ENCODE measurements at places on chromosomes 6 and 20. TPM values are rescaled to one million over a fixed set of nuclear protein-coding genes. Genes with fewer than 3 reads are reported as not detected.

DNA sequence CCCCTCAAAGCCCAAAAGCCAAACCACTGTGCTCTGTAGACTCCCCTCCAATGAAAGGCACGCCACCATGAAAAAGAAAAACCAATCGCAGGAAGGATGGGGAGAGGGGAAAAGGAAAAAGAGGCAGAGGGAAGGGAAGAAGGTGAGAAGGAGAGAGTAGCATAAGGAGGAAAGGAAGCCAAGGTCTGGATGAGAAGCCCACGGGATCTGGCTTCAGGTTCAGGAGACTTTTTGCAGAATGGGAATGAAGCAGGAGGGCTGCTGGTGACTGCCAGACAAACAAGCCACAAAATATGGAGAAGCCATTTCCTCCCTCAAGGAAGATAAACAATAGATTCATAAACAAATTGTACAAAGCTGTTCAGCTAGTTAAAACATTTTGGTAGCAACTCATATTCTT is 79.0 kb upstream of the MRPS10 start:
- no peak for DNase-seq

DNA sequence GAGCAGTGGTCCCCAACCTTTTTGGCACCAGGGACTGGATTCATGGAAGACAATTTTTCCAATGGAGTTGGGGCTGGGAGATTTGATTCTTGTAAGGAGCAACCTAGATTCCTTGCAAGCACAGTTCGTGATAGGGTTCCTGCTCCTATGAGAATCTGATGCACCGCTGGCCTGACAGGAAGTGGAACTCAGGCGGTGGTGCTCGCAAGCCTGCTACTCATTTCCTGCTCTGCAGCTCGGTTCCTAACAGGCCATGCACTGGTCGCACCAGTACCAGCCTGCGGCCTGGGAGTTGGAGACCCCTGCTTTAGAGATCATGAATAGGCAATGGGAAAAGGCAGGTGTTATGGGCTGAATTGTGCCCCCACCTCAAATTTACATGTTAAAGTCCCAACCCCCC is 131.2 kb downstream of the PFDN4 start:
- peak; percentile 72 for DNase-seq

The GNAS-AS1 gene
- 0.58 TPM for total RNA-seq

The TTBK1 gene
- 0.12 TPM for total RNA-seq

DNA sequence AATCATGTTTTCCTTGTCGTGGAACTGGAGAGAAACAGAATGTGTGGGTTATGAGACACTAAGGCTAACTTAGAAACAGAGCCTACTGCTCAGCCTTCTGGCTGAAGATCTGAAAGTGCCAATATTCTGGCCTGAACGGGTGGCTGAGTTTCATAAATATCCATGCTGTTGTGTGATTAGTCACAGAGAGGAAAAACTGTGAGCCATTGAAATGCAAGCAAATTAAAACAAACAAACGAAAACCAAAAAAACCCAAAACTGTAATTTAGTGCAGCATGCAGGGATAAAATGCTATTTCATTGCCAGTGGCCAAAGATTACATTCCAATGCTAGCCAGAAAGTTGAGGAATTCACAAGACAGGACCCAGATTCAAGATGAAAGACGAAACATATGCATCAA is 315.1 kb downstream of the UBE3D start:
- no peak for DNase-seq

The FRK gene
- 0.05 TPM for total RNA-seq

The PAX1 gene
- total RNA-seq: not detected

The HSPA1B gene
- 54.0 TPM for total RNA-seq

DNA sequence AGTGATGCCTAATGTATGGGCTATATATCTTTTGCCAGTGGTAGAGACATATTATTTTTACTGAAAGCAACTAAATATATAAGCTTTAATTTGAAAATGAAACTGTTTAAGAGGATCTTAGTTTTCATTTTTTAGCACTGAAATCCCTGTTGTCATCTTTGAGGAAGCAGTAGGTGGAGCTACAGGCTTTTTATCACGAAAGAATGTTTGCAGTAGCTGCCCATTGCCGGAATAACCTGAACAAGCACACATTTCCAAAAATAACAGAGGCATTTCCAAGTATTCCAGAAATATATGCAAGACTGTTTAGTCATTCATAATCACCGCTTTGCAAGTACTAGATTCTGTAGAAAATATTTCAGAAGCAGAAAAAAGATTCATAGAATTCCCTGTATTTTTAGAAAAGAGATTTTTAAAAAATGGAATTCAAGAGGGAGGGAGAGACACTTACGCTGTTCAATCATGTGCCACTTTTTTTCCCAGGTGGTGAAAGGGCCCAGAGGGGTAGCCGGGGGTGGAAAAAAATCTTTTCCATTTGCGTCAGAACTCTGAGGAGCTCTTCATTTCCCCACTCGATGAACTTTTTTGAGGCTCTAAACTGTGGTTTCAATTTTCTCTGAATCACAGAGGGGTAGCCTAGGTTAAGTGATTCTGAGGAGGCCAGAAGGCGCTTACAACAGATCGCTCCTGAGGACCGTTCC is 142.5 kb upstream of the FERMT1 start:
- DNase-seq: peak; percentile 82

DNA sequence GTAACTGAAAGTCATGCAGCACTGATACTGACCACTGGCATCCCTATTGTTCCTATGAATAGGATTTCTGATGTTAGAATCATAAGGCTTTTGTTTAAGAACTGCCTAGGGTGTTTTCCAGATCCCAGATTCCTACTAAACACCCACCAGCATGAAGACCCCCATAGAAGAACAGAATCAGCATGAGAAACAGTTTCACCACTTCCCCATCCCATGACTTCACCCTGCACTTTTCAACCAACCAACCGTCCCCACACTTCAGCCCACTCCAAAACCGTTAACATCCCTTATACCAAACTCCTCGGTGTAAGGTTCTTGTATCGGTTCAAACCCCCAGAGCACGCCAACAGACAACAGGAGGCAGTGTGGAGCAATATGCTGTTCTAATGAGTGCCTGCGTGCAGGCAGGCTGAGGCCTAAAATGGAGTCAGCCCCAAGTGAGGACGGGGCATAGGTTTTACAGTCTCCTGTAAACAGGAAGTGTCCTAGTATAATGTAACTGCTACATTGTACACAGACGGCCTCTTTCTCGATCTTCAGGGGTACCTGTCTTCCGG is 11.4 kb upstream of the SSTR4 start:
- no peak for DNase-seq

- no peak for DNase-seq
These were observed at the start of gene FOXF2 for GRCh38 chr6:1389369-1390132. Gene FOXF2 (plus strand): TSS chr6:1389576. CDS start chr6:1389948, 372 bp downstream.

The CMTR1 gene
- 38.0 TPM for total RNA-seq

DNA sequence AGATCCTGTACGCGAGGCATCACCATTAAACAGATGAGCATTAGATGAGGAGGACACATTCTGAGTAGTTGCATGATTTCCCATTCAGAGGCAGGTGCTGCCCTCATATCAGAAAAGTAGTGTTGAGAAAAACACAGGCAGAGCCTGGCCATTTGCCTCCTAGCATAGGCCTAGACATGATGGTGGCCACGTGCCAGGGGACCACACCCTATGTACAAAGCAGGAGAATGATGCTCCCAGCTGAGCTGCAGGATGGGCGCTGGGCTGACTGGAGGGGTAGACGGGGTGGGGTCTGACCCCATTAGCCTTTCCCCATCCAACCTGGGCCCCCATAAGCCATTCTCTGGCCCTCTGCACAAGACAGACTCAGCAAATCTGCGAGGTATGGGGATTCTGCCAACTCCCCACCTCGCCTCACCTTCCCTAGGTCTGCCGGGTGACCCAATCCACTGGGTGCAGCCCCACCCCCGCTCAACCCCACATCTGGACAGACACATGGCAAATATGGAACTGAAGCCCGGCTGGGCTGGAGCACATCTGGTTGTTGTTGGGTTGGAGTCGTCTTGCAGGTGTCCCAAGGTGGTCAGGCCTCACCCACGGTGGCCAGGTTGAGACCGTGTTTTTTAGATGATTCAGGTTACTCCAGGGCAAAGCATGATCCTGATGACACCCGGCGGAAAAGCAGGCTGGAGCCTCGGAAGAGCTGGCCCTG is 13.9 kb downstream of the PI16 start:
- DNase-seq: no peak

GRCh38 chr6:116568821-116569755 is 2.2 kb upstream of the RWDD1 start:
- DNase-seq: peak; percentile 38

DNA sequence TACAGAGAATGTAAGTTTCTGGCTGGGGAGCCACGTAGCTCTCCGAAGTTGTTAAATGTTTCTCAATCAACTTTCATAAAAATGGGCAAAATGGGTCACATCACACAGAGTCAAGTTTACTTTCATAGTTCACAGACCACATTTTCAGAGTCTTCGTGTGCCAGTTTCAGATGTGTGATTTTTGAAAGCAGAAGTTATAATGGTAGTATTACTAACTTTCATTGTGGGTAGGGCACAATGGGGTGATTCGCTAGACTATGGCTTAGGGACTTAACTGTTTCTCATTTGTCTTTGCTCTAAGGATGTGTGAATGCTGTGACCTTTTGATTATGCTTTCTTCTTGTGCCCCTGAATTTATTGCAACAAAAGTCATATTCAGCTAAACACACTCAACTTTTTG is 109.0 kb upstream of the SUPT3H start:
- no peak for DNase-seq

The FAM83B gene
- not detected for total RNA-seq

DNA sequence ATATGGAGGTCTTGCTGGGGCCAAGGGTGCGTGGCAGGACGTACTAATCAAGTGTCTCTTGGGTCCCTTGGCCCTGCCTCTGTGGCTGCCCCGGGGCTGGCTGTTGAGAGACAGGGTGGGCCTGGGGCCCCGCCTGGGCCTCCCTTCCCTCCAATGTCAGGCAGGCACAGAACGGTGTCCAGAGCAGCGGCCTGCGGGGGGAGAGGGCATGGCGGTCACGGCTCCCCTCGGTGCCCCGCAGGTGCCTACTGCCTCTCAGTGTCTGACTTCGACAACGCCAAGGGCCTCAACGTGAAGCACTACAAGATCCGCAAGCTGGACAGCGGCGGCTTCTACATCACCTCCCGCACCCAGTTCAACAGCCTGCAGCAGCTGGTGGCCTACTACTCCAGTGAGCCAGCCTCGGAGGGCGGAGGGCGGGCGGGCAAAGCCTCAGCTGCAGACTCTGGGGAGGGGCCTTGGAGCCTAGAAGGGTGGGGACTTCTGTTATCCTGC is 50.0 kb downstream of the SRC start:
- no peak for DNase-seq

The FYN gene
- total RNA-seq: 151 TPM

The GNRH2 gene
- 1.7 TPM for total RNA-seq

DNA sequence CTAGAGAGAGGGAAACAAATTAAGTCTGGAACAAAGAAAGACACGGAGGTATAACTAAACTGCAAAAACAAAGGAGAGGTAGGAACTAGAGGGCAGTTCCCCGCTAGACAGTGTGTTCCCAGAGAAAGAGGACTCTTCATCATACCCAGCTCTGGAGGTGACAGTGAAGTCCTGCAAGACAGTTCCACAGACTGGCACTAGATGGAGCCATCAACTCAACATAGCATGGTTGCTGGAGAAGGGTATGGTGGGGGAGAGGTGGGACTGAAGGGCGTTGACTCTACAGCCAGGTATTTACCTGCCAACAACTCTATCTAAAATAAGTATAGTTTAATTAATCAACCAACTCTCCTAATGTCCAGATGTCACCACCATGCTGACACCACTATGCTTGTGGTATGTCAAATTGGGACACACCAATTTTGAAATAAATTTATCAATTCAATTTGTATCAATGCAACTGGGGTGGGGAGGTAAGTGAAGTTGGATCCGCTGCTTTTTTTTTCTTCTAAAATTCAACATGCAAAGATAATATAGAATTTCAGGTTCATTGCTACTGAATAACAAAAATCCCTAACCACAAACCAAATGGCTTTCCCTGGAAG is 9.7 kb downstream of the BACH2 start:
- DNase-seq: peak; percentile 27

DNA sequence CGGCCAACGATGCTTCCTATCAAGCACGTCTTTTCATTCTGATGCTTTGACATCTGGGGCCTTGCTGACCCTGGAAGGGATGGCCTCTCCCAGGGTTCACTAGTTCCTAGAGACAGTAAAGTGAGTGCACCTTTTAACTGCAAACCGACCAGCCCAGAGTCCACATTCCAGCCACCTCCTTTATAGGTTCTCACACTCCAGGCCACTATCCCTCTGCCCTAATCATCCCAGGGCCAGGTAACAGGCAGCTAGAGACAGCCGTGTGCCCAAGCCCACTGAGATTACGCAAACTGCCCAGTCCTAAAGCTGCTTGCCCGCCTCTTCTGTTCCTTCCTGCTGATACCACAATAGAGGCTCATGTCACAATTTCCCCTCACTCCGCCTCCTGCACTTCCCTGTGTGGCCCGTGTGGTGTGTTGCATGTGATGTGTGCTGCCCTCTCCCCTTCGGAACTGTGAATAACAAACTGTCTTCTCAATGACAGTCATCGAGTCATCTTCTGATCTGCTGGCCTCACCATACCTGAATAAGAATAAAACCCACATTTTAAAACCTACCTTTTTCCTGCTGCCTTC is 123.7 kb upstream of the EXOC2 start:
- DNase-seq: no peak

- DNase-seq: no peak
These were observed 177.5 kb upstream of the CST7 start for GRCh38 chr20:24771542-24772061.

- DNase-seq: no peak
These were observed 251.8 kb downstream of the TBC1D7 start for GRCh38 chr6:13076575-13076974.

- DNase-seq: no peak
These were observed 376.9 kb downstream of the PHF3 start for GRCh38 chr6:64012351-64013001.

The SIRPB2 gene
- 9.5 TPM for total RNA-seq

The FAM110A gene
- total RNA-seq: 5.8 TPM

GRCh38 chr6:5636210-5637030 is 370.3 kb downstream of the NRN1 start:
- no peak for DNase-seq

GRCh38 chr6:116971959-116972358 is 94.9 kb downstream of the RFX6 start:
- peak; percentile 37 for DNase-seq
